ENCODE measurements at places on chromosomes 6 and 20. TPM values are rescaled to one million over a fixed set of nuclear protein-coding genes. Genes with fewer than 3 reads are reported as not detected.

Gene HLA-DQB1
- total RNA-seq = not detected

Gene ZBP1
- not detected for total RNA-seq

Gene BACH2
- 1.5 TPM for total RNA-seq

Gene VWA7
- 0.09 TPM for total RNA-seq

Gene NUDT3
- 13.1 TPM for total RNA-seq

Gene ADTRP
- total RNA-seq = 4.9 TPM

Gene RNF8
- 19.3 TPM for total RNA-seq

Gene TSPO2
- total RNA-seq = not detected

Gene BMP6
- 2.1 TPM for total RNA-seq

Gene C20orf141
- not detected for total RNA-seq

Gene SOX12
- total RNA-seq = 8.9 TPM

Gene SLC29A1
- total RNA-seq = 11.9 TPM

Gene TFAP2A
- total RNA-seq = not detected

Gene MYLK4
- total RNA-seq = 0.30 TPM

Gene PARD6B
- total RNA-seq = 0.59 TPM

Gene ARHGAP40
- not detected for total RNA-seq

Gene EDN3
- not detected for total RNA-seq

Gene GABRR2
- total RNA-seq = under 0.01 TPM

Gene FOXA2
- total RNA-seq = not detected

Gene MPC1
- 24.6 TPM for total RNA-seq

Gene BPIFB4
- not detected for total RNA-seq

Gene KATNA1
- total RNA-seq = 32.5 TPM

All from smooth muscle cell of the umbilical artery (primary cell).